Cerebellar nuclear complex (tissue), 1 donor: ENCODE measurements at places on chromosomes 6 and 20.

DNA sequence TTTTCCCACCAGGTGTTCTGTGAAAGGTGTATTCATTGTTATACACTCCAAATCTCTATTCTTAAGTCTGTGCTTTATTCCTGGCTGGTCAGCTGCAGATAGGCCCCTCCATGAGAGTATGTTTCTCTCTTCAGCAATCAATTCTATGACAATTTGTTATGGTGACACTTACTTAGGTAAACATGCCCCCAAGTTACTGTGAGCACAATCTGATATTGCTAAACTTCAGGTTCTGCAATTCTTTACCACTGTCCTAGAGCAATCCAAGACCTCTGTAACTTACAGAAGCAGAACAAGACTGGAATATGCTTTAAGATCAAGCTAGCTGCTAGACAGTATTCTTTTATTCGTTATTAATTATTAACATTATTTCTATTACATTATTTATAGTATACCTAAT, 391.9 kb downstream of the FRK start:
- no peak for DNase-seq

GRCh38 chr20:61682996-61683681, 382.5 kb downstream of the TAF4 start:
- no peak for DNase-seq

DNA sequence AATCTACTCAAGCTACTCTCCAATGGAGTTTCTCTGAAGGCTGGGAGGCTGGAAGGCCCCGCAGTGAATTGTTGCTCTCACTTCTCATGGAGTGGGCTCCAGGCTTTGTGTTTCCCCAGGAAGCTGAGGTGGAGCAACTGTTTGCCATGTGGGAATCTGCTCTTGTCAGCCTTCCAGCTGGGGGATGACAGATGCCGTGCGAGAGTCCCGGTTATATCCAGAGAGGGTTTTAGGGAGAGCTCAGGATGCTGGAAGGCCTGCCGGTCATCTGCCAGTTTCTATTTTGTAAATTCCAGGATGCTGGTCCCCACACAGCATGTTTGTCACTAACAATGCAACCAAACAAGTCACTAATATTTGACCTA, 98.2 kb upstream of the NAA20 start:
- DNase-seq: no peak

DNA sequence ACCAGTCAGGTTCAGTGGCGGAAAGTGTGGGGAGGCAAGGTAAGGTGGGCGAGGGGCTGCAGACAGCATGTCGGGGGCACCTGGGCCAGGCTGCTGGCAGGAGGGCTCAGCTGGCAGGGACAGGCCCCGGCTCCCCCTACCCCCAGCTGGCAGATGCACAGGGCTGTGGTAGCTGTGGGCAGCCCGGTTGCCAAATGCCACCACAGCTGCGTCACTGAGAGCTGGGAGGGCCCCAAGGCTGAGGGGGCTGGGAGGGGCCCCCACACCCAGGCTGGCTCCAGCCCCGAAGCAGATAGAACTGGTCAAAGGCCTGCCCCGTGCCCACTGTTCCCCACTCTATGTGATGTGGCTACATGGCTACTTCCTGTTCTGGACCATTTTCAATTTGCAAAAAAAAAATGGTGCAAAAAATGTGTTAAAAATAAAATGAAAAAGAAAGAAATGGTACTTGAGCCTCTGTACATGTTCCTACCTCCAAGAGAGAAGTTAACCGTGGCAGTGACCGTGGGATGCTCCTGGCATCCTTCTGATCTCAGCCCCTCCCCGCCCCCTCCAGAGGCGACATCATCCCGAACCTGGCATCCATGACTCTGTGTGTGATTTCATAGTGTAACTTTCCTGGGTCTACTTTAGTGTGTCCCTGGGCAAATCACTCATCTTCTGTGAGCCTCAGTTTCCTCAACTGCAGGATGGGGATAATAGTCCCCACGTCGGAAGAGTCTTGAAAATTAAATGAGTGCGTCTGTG, 64.4 kb downstream of the UBE2V1 start:
- no peak for DNase-seq

DNA sequence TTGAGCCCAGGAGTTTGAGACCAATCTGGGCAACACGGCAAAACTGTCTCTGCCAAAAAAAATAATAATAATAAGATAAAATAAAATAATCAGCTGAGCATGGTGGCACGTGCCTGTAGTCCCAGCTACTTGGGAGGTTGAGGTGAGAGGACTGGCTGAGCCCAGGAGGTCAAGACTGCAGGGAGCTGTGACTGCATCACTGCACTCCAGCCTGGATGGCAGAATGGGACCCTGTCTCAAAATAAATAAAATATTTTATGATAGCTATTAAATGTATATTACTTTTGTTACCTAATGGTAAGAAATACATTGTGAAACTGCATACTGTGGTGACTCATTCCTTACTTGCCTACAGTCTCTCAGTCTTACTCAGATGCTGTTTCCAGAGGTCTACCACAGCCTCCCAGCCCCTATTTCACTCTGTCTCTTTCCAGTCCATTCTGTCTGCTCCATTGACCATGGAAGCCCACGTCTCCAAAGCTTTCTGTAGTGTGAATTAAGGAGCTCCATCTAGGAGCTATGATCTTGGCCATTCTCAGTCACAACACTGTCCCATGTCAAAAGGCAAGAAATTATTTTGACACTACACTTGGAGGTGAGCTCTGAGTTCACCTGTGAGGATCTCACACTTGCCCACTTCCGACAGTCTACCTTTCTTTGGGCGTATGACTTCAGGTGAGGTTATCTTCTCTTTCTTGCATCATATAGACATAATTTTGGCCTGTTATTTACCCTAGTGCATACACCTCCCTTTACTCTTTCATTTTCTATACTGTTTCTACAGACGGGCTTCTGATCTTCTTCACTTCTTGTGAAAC, 22.4 kb upstream of the SNX9 start:
- no peak for DNase-seq

GRCh38 chr20:34525709-34526416, 9.6 kb downstream of the DYNLRB1 start:
- no peak for DNase-seq

DNA sequence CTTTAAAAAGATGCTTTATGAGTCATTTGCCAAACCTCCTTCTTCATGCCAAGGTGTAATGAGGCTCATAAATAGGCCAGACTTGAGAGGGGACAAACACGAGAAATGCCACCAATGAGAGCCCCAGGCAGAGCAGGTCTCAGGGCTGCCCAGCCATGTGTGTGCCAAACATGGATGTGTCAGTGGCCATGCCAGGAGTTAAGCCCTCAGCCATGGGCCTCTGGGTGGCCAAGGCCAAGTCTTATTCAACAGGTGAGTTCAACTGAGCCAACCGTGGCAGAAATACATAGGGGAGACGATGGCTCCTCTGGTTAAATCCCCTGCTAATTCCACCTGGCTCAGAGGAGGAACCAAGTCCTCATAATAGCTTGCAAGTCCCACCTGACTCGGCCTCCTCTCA, 358.8 kb downstream of the PREX1 start:
- DNase-seq: no peak

DNA sequence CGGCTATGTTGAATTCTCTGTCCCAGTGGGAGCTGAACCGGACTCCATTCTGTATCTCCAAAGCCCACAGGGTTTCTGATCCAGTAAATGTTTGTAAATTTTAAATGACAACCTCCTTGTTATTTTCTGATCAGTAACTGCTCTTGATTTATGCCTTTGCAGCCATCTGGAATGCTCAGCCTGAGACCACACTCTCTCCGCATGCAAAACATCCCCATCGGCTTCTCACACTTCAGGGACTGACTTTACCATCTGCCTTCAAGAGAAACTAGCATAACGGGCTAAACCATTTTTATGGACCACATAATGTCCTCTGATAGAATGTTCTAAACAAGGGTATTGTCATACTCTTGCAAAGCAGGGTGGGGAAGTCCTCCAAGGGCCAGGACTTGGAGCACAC, 94.5 kb upstream of the FOXQ1 start:
- no peak for DNase-seq
